ENCODE measurements at places on chromosomes 11 and 22.

GRCh38 chr11:12075822-12076821, 34.3 kb upstream of the MICAL2 start:
- no peak for DNase-seq

GRCh38 chr11:33706546-33706945, 5.9 kb upstream of the C11orf91 start:
- no peak for DNase-seq

- no peak for DNase-seq
Measured at GRCh38 chr11:128835741-128836430, 31.2 kb downstream of the KCNJ1 start.

DNA sequence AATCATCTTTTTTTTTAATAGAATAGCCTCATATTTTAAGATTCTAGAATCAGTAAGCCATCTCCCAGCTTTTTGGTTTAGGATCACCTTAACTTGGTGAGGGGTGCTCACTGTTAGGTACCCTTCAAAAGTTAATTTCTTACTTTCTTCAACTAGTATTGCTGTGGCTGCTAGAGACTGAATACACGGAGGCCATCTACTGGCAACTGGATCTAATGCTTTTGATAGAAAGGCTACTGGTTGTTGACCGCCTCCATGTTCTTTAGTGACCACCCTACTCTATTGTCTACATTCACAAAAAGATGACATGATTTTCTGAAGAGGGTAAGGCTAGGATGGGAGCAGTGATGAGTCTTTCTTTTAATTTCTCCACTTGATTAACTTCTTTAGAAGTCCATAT, 16.7 kb upstream of the ALDH3B2 start:
- DNase-seq: no peak

GRCh38 chr11:73249853-73250783, 22.0 kb upstream of the P2RY6 start:
- DNase-seq: no peak

GRCh38 chr11:86680716-86681482, 8.5 kb upstream of the ME3 start:
- no peak for DNase-seq

GRCh38 chr11:88405853-88406252, 68.3 kb upstream of the CTSC start:
- DNase-seq: no peak

GRCh38 chr11:109512680-109513079, 90.7 kb downstream of the C11orf87 start:
- DNase-seq: no peak

- DNase-seq: no peak
Measured at GRCh38 chr22:43745411-43745770, 66.7 kb downstream of the EFCAB6 start.

DNA sequence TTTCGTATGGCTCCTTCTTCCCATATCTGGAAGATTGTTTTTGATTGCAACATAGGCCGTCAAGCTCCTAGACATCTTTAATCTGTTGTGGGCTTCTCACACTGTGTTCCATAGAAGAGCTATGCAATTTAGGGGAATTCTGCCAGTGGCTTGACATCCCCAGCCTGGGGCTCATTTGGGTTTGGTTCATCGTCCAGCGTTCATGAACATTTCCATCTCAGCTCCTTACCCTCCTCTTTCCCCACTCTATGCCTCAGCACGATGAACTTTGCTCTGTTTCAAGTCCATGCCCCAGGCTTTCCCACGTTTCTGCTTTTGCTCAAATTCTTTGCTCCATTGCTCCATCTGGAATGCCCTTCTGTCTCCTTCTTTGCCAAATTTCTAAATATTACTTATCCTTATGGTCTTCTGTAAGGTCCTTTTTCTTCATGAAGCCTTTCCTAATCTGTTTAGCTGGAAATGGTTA, 26.1 kb upstream of the CLMP start:
- no peak for DNase-seq
